ENCODE measurements at places on chromosomes 7 and 10. TPM values are rescaled to one million over a fixed set of nuclear protein-coding genes. Genes with fewer than 3 reads are reported as not detected.

DNA sequence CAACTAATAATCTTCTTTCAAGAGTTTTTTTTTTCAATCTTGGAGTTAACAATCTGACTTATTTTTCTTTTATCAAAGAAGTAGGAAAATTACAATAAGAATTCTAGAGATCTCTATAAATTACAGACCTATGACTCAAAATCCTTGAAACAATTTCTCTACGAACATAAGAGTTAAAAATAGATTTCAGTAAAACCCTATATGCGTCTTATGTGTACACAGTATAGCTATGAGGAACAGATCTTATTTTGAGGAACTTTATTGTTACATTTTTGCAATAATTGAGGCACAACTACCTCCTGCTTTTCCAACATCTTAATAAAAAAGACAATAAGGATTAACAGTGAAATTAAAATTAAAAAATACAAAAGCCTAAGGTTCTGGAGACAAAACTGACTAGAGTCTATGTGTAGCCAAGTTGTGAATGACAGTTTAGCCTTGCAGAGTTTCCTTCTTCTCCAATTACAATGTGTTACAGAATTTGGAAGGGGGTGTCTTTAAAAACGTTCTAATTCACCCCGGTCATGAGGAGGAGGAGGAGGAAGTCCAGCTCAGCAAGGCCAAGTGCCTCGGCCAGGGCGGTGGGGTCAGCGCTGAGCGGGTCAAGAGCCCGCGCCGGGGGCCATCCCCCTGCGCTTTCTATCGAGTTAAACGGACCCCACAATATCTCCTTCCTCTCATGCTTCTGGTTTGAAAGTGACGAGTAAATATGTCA is 40.5 kb downstream of the AMZ1 start:
- DNase-seq = no peak
- H3K36me3 ChIP-seq = peaks cover 2% of the 10 kb centered on the region
- no peak overlapping the region for H3K4me3 ChIP-seq
- no peak overlapping the region for H3K27ac ChIP-seq
- H3K27me3 ChIP-seq = no peaks in the 10 kb centered on the region

The OR2A5 gene
- total RNA-seq = not detected

DNA sequence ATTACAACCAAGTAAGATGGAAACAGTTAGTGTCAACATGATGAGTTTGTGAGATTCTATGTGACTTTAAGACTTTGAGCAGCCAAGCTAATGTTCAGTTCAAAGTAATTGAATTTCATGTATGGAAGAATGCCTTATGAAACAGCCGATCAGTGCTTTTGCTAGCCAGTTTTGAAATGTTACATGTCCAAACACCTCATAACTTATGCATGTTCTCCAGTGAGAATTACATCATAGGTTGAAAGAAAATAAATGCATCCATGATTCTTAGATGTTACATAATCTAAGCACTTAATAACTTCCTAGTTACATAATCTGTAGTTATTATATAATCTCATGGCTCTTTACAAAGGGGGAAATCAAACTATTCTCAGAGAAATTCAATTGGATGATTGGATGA is 211.3 kb downstream of the BICC1 start:
- H3K4me3 ChIP-seq = no peak overlapping the region
- H3K27me3 ChIP-seq = peaks cover 21% of the 10 kb centered on the region
- H3K36me3 ChIP-seq = no peaks in the 10 kb centered on the region

DNA sequence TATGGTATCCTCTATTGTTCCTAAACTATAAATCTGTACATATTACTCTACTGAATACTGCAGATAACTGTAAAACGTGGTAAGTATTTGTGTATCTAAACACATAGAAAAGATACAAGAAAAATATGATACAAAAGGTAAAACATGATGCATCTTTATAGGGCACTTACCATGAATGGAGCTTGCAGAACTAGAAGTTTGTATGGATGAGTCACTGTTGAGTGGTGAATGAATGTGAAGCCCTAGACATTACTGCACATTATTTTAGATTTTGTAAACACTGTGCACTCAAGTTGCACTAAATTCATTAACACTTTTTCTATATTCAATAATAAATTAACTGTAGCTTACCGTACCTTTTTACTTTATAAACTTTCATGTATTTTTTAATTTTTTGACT is 357.5 kb downstream of the ZWINT start:
- H3K27me3 ChIP-seq = no peaks in the 10 kb centered on the region
- no peak overlapping the region for H3K27ac ChIP-seq
- H3K4me3 ChIP-seq = no peak overlapping the region
- DNase-seq = no peak

DNA sequence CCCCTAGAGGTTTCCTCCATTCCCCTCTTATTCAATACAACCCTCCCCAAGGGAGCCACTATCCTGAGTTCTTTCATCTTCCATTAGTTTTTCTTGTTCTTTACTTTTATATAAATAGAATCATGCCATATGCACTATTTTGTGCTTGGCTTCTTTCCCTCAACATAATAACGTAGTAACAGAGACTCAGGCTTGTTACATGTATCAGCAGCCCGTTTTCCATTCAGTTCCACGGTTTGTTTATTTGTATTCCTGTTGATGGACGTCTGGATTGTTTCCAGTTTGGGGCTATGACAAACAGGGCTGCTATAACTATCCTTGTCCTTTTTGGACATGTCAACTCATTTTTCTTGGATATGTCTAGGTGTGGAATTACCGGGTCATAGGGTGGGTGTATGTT is 264.4 kb upstream of the MKI67 start:
- no peak for DNase-seq
- no peaks in the 10 kb centered on the region for H3K36me3 ChIP-seq
- H3K27ac ChIP-seq = no peak overlapping the region
- H3K4me3 ChIP-seq = no peak overlapping the region
- H3K4me1 ChIP-seq = no peaks in the 10 kb centered on the region

All from T-helper 17 cell (primary cell).